Cortex of kidney (tissue), 1 donor: ENCODE measurements at places on chromosomes 2 and 18.

DNA sequence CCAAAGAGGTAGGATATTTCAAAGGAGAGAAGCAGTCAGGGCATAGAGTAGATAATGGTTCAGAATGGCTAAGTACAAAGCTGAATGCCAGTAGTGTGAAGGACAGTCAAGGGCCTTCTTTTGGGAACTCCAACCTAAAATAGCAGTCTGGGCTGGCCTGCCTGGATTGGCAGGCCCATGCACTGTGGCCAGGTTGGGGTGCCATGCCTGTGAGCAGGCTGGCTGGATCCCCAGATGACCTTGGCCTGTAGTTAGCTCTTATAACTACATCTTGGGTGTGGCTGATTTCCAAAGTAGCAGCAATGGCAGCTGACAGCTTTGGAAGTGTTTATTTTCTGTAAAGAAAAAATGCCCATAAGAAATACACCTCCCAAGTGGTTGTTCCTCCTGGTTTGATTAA lies 51.5 kb upstream of the ITGB6 start:
- DNase-seq, result no peak

- DNase-seq, result no peak
These were observed 77.1 kb upstream of the EPHA4 start for GRCh38 chr2:221649051-221649775.

GRCh38 chr2:44777036-44777435 lies 164.5 kb upstream of the SIX3 start:
- no peak for DNase-seq

DNA sequence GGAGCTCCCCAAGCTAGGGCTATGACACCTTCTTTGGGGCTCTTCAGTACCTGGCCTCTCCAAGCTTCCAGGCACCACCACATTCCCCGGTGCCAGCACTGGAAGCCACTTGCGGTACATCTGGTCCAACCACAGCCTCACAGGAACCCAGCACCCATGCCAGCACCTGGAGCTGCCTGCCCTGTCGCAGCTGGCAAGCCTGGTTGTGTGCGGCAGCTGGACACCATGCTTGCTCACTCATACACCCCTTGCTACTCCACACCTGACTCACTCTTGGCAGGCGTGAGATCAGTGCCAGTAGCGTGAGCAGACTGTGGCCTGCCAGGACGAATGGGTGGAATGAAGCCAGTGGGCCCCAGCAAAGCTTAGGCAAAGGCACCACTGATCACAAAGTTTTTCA lies 34.0 kb downstream of the LRRTM4 start:
- DNase-seq, result no peak

GRCh38 chr18:34818064-34818463 lies 108.0 kb downstream of the DTNA start:
- no peak for DNase-seq

DNA sequence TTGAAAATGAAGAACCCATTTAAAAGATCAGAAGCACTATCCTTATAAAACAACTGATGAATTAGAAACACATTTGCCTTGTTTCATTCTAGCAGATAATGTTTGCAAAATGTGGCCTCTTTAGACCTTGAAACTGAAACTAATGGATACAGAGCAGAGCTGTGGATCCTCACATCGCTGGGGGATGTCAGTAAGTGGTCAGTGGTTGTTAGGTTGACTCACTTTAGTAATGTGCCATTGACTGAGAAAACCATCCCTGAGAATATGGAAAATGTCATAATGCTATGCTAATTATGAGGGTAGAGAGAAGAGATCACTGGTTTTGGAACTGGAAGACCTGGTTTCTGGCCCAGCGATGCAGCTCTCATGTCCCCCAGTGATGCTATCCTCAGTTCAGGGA lies 176.7 kb downstream of the MYO1B start:
- DNase-seq, result no peak

GRCh38 chr2:88738271-88738670 lies 46.8 kb downstream of the RPIA start:
- DNase-seq, result no peak

- no peak for DNase-seq
These were observed 97.4 kb downstream of the AFF3 start for GRCh38 chr2:100045000-100045399.

GRCh38 chr2:163592954-163593622 lies 142.7 kb downstream of the FIGN start:
- DNase-seq, result no peak

DNA sequence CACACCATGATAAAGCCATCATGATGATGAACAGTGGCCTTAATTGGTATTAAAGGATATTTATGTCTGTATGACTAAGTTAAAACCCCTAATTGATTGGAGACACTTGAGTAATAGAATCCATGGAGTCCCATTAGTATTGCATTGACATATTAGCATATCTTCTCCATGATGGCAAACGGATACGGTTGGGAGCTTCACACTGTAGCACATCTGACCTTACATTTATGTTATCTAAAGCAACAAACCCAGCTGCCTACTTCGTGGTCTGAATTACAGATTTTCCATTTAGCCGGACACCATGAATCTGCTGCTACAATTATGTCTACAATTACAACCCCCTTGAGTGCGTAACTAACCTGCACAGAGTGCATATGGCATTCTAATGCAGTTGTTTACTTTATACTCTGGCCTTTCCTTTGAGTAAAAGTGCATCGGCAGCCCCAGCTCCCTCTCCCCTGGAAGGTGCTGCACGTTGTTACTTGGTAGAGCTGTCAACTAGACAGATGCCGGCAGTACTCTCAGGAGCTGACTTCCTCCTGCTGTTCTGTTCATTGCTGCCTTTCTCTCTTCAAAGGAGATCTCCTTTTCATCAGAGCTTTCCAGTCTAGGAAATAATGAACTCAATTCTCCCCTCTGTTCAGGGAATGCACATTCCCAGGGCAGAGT lies 92.1 kb downstream of the LRRC30 start:
- DNase-seq, result no peak

DNA sequence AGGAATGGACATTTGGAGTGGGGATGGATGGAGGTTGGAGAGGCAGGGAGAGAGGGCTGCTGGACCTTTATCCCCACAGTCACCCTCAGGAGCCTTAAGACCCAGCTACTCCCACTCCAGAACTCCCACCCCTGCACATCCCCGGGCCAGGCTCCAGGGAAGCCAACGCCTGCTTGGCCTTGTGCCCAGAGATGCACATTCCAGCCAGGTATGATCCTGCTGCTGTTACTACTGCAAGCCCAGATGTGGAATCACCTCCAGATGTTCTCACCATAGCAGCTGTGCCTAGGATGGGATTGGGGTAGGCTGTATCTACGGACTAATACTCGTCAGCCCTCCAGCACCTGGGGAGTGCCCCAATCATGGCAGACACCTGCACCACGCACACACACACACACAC lies 71.7 kb downstream of the ZFP36L2 start:
- DNase-seq, result no peak

- no peak for DNase-seq
These were observed 150.2 kb upstream of the KLHL14 start for GRCh38 chr18:32922951-32923430.

- no peak for DNase-seq
These were observed 74.8 kb upstream of the ZNF532 start for GRCh38 chr18:58789876-58790240.

- DNase-seq, result no peak
These were observed 174.2 kb upstream of the RBMS1 start for GRCh38 chr2:160667811-160668210.

GRCh38 chr2:105643405-105644173 lies 101.1 kb upstream of the NCK2 start:
- DNase-seq, result no peak

DNA sequence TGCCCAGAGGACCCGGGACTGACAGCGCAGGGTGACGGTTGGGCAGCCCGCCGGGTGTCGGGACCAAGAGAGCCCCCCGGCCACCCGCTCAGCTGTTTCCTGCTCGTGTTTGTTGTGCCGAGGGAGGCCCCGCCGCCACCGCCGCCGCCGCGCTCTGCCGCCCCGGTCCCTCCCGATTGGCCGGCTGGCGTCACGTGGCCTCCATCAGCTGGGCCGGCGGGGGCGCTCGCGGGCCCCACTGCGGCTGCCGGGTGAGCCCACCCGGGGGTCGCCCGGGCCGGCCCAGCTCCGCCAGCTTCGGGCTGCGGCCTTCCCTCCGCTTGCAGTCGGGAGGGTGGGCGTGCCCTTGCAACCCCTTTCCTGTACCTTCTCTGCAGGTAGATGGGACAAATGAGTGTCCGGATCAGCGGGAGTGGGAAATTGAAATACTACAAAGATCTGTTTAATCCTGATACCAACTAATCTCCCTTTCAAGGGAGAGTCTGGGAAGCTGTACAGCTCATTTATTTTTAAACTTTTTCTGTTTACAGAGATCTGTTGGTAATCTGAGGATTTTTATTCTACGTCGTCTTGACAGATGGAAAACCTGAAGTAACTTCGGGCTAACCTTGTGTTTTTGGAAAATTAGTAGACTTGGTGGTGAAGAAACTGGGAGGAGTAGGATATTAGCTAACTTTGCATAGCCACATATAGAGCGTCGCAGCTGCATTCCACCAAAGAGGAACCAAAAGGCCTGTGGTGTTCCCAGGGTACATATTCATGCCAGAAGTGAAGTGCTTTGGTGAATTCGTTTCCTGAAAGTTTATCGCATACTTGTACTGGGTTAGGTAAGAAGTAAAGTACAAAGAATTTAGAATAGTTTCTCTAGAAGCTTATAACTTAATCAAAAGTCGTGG lies 1.2 kb downstream of the YPEL5 start:
- no peak for DNase-seq

DNA sequence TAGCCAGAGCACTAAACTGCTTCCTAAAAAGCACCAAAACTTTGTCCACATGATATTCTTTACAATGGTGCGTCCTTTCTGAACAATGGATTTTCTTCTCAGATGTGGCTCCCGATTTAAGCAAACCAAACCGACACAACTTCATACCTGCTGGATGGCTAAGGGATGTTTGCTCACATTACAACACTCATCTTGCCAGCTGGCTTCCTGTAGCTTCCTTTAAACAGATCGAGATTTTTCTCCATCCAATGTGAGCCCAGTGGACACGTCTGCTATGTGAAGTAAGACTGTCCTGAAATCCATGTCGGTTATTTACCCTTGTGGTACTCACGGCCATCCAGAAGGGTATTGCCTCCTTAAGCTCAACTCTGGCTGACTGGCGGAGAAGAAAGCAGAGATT lies 126.5 kb downstream of the MAPK4 start:
- DNase-seq, result no peak

GRCh38 chr2:199572571-199572970 lies 114.8 kb upstream of the SATB2 start:
- DNase-seq, result no peak

DNA sequence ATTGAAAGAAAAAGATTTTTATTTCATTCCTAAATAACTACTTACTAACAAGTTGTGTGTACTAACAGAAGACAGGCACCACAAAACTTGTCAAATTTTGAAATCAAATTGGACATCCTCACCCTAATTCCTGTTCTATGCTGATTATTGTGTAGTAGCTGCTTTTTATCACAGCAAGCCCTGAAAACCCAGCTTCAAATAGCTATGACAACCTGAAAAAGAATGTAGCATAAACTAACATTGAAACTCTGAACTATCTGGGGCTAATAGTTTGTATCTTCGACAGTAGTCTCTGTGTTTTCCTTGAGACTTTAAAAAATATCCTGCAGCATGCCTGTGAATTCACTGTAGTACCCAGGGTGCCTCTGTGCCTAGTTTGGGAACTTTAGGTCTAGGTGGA lies 122.6 kb downstream of the WDPCP start:
- no peak for DNase-seq

DNA sequence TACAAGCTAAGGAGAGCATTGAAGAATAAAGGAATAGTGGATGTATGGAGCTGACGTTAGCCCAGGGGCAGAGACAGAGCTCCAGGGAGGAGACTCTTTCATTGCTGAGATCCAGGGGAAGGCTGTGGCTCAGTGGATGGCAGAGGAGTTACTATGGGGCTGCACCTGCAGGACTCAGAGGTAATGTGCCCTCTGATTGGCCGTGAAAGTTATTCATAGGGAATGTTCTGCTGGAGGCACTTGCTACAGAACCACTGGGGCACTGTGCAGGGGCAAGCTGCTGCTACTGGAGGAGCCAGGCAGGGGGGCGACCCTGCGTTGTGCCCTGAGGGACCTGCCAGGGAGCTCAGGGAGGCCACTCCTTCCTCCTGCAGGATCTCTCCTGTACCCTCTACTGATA lies 199.2 kb downstream of the PTPRM start:
- DNase-seq, result no peak

GRCh38 chr2:174587579-174587978 lies 10.0 kb downstream of the WIPF1 start:
- DNase-seq, result no peak

DNA sequence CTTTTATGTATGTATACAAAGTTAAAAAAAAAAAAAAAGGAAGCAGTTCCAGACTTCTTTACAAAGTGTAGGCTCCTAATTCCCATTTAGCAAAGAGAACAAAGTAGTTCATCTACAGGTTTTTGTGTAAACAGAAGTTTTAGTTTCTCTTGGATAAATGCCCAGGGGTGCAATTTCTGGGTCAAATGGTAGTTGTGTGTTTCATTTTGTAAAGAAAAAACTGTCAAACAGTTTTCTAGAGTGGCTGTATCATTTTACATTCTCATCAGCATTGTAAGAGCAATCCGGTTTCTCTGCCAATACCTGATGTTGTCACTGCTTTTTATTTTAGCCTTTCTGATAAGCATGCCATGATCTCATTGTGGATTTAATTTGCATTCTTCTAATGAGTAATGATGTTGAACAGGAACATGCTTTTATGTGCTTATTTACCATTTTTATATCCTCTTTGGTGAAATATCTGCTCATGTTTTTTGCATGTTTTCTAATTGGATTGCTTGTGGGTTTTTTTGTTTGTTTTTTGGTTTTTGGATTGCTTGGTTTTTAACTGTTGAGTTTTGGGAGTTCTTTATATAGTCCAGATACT lies 16.6 kb upstream of the PSME4 start:
- no peak for DNase-seq

- no peak for DNase-seq
These were observed 170.7 kb downstream of the STK39 start for GRCh38 chr2:168076731-168077130.

GRCh38 chr18:36314098-36314497 lies 16.6 kb downstream of the FHOD3 start:
- no peak for DNase-seq

- DNase-seq, result no peak
These were observed 2.9 kb upstream of the NPPC start for GRCh38 chr2:231928901-231929725.

- no peak for DNase-seq
These were observed 131.4 kb downstream of the ACOXL start for GRCh38 chr2:110863726-110864125.

GRCh38 chr2:140247451-140248195 lies 1467.4 kb upstream of the NXPH2 start:
- no peak for DNase-seq

- DNase-seq, result no peak
These were observed 2067.7 kb downstream of the SUCLG1 start for GRCh38 chr2:82391386-82391785.

DNA sequence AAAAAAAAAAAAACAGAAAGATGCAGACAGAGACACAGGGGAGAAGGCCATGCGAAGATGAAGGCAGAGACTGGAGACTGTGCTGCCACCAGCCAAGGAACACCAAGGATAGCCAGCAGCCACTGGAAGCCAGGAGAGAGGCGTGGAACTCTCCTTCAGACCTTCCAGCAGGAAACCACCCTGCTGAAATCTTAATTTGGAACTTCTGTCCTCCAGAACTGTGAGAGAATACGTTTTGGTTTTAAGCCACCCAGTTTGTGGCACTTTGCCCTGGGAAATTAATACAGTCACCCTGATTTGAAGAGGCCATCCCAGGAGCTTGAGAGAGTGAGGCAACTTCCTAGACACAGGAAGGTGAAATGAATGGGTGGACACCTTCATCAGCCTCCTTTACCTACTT lies 93.7 kb downstream of the IRS1 start:
- no peak for DNase-seq

GRCh38 chr2:7206111-7206810 lies 289.0 kb downstream of the RNF144A start:
- DNase-seq, result no peak
